CD8-positive, alpha-beta memory T cell (primary cell): ENCODE measurements at places on chromosomes 11 and 22. TPM values are rescaled to one million over a fixed set of nuclear protein-coding genes. Genes with fewer than 3 reads are reported as not detected.

MUC15 gene
- polyA plus RNA-seq: not detected

OR52E8 gene
- polyA plus RNA-seq: not detected

- DNase-seq: peak; percentile 22
Measured at GRCh38 chr11:86047275-86047991, 21.5 kb downstream of the PICALM start.

DNA sequence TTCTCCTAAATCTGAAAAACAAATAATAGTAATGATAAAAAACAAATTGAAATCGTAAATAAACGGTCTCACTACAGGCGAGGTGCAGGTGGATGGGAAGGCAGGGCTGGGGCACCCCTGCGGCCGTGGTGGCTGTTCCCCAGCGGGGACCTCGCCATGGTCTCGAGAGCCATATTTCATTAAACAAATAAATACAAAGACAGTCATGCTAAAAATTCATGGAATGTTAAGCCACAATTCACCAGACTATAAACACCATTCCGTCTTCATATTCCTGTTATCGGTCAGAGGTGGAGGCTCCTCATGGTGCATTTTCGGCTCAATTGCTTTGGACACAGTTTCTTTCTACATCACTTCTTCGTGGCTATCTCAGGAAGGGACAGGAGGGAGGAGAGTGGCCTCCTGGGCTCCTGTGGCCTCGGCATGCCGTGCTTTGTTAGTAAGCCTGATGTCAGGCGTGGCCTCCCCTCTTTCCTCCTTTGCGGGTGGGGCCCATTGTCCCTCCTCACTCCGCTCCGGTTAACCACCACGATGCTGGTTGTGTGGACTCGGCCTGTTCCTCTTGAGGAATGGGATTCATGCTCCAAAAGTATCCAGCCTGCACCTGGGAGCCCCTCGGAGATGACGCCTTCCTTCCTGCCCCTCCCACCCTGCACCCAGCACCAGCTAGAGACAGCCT is 16.1 kb upstream of the BRSK2 start:
- no peak for DNase-seq
